T-helper 9 cell (primary cell): ENCODE measurements at places on chromosomes 7 and 10.
A peak's percentile ranks its signal among the peaks of the same experiment; 100 is the strongest.

GRCh38 chr10:7424315-7424714 is 13.5 kb upstream of the SFMBT2 start:
- DNase-seq = no peak

DNA sequence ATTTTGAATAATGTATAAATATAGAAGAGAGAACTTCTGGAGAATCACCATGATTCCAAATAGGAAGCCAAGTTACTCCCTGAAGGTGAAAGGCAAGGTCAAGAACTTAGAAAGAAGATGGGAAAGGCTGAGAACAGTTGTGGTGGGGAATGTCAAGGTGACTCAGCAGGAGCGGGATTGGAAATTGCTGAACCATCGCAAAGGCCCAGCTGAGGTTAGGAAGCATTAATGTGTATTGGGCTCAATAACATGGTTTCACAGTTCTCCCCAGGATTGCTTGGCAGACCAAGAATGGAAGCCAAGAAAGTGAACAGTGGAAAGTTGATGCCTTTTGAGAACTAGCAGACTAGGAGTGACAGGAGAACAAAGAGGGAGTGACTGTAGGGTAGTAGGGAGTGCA is 133.3 kb downstream of the VTI1A start:
- DNase-seq = no peak

DNA sequence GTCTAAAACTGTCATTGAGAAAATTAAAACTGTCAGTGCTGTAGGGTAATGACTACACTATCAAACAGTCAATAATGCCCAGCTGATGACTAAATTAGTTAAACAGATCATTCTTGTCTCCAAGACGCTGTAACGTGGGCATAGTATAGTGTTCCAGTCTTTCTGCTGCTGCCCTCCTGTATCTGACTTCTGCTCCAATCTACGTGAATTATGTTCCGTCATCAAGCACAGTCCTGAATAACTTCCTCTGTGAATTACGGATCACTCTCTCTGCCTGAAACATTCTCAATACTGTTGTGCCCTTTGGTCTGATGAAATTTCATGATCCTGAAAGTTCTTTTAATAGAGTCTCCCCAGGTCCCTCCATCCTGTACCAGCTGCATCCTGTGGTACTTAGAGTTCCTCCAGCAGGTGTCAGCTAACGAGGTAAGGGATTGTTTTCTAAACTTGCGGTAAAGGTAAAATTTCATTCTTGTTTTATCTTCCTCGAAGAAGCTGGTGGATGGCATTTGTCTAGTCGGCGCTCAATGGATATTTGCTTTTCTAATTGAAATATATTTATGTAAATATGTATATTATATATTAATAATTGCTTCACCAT is 393.5 kb upstream of the ADARB2 start:
- no peak for DNase-seq

- DNase-seq = peak; percentile 3
Measured at GRCh38 chr7:30510124-30511075, 5.8 kb upstream of the GGCT start.

DNA sequence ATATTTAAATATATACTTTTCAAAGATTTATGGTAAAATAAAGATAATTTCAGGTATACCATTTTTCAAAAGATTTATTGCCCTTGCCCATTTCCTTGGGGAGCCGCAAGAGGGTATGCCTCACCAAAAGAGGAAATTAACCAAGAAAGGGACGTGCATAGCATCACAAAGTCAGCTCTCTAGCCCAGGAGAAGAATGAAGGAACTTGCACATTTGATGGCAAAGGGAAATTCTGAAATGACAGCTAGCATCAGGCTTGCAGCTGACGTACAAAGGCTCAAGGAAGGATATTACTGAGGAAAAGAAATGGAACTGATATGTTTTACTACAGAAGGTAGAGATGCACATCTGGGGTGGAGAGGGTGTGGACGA is 93.6 kb upstream of the RSU1 start:
- DNase-seq = no peak

DNA sequence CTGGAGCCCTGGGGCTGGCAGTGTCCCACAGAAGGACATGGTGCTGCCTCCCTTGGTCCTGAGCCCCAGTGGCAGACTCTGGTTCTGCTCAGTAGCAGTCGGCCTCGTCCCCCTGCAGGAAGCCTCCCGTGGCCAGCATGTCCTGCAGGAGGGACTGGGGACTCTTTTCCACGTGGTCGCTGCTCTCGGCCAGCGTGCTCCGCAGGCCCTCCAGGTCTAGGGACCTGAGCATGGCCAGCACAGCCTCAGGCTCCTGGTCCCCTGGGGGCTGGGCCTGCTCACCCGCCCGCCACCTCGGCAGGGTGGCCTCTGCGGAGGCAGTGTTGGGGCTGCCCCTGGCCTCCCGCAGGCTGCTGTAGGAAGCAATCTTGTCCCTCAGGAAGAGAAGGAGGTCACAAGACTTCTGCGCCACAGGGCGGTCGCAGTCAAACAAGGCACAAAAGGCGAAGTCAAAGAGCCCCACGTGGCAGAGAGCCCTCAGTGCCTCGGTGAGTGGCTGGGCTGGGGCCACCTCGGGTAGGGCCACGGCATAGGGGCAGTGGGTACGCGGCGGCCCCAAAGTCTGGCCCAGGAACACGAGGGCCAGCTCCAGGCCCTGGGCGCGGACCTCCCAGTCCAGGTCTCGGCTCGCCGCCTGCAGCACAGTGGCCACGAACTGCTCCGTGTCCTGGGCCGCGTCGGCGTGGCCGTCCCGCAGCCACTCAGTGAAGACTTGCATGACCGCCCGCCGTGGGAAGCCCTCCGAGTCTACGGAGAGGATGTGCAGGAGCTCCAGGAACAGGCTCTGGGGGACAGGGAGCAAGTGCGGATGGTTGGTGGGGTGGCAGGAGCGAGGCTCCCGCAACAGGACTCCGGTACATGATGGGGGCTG is 17.1 kb downstream of the BRAT1 start:
- no peak for DNase-seq

DNA sequence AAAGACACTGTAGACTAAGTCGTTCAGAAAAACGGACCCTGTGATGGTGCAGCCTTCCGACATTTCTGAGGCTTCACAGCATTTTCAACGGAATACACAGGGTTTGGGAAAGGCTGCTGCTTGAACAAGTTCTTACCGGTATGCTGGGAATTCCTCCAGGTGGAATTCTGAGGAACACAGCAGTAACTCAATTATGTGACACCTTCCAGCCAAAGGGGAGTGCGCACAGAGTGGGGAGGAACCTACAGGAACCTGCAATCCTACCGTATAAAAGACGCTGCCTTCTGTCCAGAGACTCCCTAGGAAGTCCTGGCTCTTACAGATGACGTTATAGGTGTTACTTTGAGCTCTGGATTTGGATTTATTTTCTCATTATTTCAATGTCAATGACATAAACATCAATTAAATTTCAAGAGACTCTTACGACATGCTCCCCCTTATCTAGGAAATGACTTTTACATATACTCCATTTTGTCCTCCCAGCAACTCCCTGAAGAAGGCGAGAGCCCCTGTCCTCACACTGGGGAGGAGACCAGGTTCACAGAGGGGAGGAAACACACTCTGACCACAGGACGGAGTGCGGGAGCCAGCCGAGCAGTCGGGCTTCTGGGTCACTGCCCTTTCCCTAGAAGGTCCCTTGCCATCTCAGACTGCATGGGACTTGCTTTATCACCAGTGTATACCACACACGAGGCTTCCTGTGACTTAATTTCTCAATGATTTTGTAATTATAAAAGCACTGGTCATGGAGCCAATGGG is 27.9 kb downstream of the VIPR2 start:
- no peak for DNase-seq

DNA sequence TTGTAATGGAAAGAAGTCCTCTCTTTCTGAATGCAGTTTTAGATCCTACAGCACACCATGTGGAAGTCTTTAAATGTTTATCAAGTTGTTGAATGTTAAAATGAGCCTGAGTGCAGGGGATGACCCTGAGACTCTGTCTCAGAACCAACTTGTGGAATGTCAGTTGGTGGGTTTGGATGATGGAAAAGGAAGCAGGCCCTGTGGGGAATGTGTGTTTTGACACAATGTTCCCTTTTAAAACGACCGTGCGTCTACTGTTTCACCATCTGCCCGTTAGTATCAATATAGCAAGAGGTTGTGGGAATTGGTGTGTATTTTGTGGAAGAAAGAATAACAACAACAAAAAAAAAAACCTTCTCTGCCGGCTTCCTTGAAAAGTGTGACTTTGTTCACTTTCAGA is 8.3 kb downstream of the DYNC1I1 start:
- DNase-seq = no peak

DNA sequence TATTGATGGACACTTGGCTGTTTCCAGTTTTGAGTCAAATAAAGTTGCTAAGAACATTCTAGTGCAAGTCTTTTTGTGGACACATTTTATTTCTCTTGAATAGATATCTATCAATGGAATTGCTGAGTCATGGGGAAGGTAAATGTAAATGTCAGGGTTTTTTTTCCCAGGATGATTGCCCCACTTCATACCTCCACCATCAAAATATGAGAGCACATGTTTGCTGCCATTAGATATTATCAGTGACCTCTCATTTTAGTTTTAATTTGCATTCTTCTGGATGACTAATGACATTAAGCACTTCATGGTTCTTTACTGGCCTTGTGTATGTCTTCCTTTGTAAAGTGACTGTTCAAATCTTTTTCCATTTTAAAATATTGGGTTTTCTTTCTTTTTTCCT is 45.7 kb downstream of the PAPSS2 start:
- DNase-seq = no peak

- peak; percentile 8 for DNase-seq
Measured at GRCh38 chr7:111741811-111742240, 179.5 kb upstream of the IMMP2L start.

- no peak for DNase-seq
Measured at GRCh38 chr7:127437837-127438236, 45.3 kb upstream of the ZNF800 start.

GRCh38 chr7:92916770-92917224 is 80.4 kb upstream of the CDK6 start:
- no peak for DNase-seq

GRCh38 chr7:98215561-98216495 is 4.6 kb downstream of the BHLHA15 start:
- DNase-seq = no peak

- no peak for DNase-seq
Measured at GRCh38 chr7:150855476-150856302, 3.4 kb downstream of the AOC1 start.
